ENCODE measurements at places on chromosomes 4 and X. TPM values are rescaled to one million over a fixed set of nuclear protein-coding genes. Genes with fewer than 3 reads are reported as not detected.

RIPPLY1 gene
- polyA plus RNA-seq = not detected

TLR8 gene
- polyA plus RNA-seq = 1.3 TPM

PTTG2 gene
- not detected for polyA plus RNA-seq

ATP10D gene
- polyA plus RNA-seq = 7.9 TPM

CLTRN gene
- 2.3 TPM for polyA plus RNA-seq

PAGE1 gene
- polyA plus RNA-seq = 17.4 TPM

SMIM31 gene
- not detected for polyA plus RNA-seq

GNRHR gene
- not detected for polyA plus RNA-seq

DDX53 gene
- polyA plus RNA-seq = 5.3 TPM

MORF4L2 gene
- polyA plus RNA-seq = 220 TPM

CXCL1 gene
- 1.5 TPM for polyA plus RNA-seq

DKK2 gene
- 0.21 TPM for polyA plus RNA-seq

RRH gene
- 0.51 TPM for polyA plus RNA-seq

ASMT gene
- polyA plus RNA-seq = not detected

ZNF280C gene
- polyA plus RNA-seq = 12.5 TPM

OPRPN gene
- 0.61 TPM for polyA plus RNA-seq

TMEM164 gene
- 7.9 TPM for polyA plus RNA-seq

HTRA3 gene
- polyA plus RNA-seq = 17.3 TPM

ARHGEF6 gene
- polyA plus RNA-seq = 7.0 TPM

SCML1 gene
- polyA plus RNA-seq = 49.8 TPM

FHIP1A gene
- 5.7 TPM for polyA plus RNA-seq

TEX13C gene
- polyA plus RNA-seq = 3.4 TPM

HTR2C gene
- 0.08 TPM for polyA plus RNA-seq

MTHFD2L gene
- polyA plus RNA-seq = 14.8 TPM

RNF150 gene
- polyA plus RNA-seq = 4.7 TPM

GASK1B gene
- 19.3 TPM for polyA plus RNA-seq

AFP gene
- polyA plus RNA-seq = 0.16 TPM

DCAF12L2 gene
- polyA plus RNA-seq = 17.7 TPM

FAM9A gene
- 2.0 TPM for polyA plus RNA-seq

GC gene
- polyA plus RNA-seq = 0.47 TPM

ARHGAP10 gene
- 17.4 TPM for polyA plus RNA-seq

HAUS7 gene
- 18.0 TPM for polyA plus RNA-seq

NLRP2B gene
- not detected for polyA plus RNA-seq

FAM13A gene
- 30.7 TPM for polyA plus RNA-seq

WNK3 gene
- polyA plus RNA-seq = 18.1 TPM

LDOC1 gene
- 21.9 TPM for polyA plus RNA-seq

MAP9 gene
- polyA plus RNA-seq = 3.0 TPM

MSL3 gene
- polyA plus RNA-seq = 34.5 TPM

IL3RA gene
- 3.4 TPM for polyA plus RNA-seq

AFF2 gene
- 4.7 TPM for polyA plus RNA-seq

PHOX2B gene
- polyA plus RNA-seq = 0.20 TPM

SYNPO2 gene
- polyA plus RNA-seq = 29.1 TPM

PAGE5 gene
- 39.6 TPM for polyA plus RNA-seq

SERPINA7 gene
- not detected for polyA plus RNA-seq

ZBTB49 gene
- polyA plus RNA-seq = 10.2 TPM

AFAP1 gene
- 51.4 TPM for polyA plus RNA-seq

TMEM33 gene
- polyA plus RNA-seq = 26.6 TPM

TCEAL7 gene
- 3.9 TPM for polyA plus RNA-seq

F8A2 gene
- polyA plus RNA-seq = not detected

NHS gene
- 4.8 TPM for polyA plus RNA-seq

UGT2B7 gene
- 1.5 TPM for polyA plus RNA-seq

LAMP2 gene
- 86.5 TPM for polyA plus RNA-seq

TCEANC gene
- polyA plus RNA-seq = 2.1 TPM
